Stimulated activated CD8-positive, alpha-beta memory T cell treated with anti-CD3 and anti-CD28 coated beads, Interleukin-12 subunit alpha, Interleukin-12 subunit beta, amount 100 ng/mL, for 1 hour (primary cell): ENCODE measurements at places on chromosomes 12 and 14.

GRCh38 chr14:53567236-53567780, 389.3 kb downstream of the BMP4 start:
- no peak for DNase-seq

GRCh38 chr14:61254808-61255526, 26.2 kb downstream of the TMEM30B start:
- DNase-seq, result no peak

- DNase-seq, result no peak
Observed at GRCh38 chr12:97513950-97514349, 51.3 kb downstream of the RMST start.

DNA sequence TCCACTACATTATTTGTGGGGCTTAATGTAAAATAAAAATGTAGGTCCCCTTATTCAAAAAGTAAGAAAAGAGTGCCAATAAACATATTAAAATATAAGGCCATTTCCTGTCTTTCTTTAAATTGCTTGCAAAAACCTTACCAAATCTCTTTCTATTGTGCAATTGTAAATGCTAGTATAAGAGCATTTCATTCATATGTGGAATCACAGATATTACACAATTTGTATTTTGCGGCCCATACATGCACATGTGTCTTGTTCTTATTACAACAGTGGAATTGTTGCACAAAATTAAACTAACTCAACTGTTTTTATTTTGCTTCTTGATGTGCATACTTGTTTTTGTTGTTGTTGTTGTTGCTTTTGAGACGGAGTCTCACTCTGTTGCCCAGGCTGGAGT, 20.1 kb upstream of the CRADD start:
- no peak for DNase-seq

GRCh38 chr14:22597265-22597664, 835 bp upstream of the ABHD4 start:
- no peak for DNase-seq
